Caudate nucleus (tissue), 63 donors: ENCODE measurements at places on chromosomes 4 and X.

DNA sequence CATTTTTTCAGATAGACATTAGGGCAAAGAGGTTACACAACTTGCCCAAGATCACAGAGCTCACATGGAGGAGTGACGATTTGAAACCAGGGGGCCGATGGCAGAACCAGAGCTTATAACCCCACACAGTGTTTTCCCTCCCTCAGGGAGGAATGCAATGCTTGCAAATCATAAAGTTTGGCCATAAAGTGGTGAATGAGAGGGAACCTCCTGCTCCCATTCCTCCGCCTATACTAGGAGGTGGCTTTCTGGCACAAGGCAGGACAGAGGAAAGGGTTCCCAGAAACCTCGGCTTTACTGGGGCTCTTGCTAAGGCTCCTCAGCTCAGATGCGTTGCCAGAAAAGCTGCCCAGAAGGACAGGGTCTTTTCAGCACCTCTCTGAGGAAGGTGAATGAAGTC, 19.3 kb downstream of the TMEM154 start:
- DNase-seq: no peak

DNA sequence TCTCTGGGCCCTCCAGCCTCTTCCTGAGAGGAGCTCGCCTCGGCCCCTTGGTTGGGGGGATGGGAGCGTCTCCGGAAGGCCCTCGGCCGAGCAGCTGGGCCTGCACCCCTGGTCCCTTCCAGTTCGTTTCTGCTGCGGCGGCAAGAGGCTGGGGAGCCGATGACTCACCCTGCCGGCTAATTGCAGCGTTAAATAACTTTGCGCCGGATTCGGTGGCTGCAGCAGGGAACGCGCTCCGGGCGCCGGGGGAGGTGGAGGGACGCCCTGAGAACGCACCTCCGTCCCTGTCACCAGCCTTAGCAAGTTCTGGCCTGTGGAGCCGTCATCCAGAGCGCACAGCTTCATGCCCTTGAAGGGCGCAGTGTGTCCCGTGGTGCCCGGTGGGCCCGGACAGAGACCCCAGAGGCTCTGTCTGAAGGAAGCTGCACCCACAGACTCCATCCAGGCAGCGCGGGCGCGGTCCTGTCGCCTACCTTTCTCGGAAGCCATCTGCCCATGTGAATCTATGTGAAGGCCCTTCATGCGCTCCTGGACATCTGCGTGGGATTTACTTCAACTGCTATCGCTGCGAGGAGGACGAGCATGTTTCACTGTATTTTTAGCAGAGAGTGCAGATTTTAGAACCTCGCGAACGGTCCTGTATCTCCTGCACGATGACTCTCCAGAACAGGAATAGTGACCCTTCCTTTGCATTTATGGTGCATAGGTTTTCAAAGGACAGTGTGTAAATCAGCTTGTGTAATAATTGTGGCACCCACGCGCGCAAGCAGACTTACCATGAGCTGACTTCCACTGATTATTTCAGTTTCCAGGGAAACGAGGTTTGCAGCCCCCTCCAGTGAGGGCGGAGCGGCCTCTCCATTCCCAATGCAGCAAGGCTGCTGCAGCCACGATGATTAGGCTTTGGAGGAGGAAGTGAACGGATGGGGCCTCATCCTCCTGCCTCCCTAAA, 1.7 kb upstream of the TMEM271 start:
- no peak for DNase-seq

GRCh38 chr4:108846568-108846967, 83.7 kb upstream of the ETNPPL start:
- no peak for DNase-seq

DNA sequence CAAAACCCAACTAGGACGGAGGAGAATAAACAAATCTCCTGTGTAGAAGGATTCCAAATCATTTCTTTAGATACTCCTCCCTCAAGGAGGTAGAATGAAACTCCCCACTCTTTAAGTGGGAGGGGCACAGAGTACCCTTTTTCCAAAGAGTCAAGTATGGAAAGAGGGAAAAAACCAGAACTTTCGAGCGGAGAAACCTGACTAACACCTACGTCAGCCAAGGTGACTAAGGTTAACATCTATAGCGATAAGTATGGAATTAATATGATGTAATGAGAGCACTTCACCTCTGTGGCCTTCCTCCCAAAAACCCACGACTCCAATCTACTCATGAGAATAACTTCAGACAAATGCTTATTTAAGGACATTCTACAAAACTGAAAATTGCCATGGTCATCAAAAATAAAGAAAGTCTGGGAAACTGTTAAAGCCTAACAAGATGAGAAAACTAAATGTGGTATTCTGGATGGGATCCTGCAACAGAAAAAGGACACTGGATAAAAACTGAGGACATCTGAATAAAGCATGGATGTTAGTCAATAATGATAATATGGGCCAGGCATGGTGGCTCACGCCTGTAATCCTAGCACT, 157.0 kb upstream of the MAP3K15 start:
- DNase-seq: no peak

DNA sequence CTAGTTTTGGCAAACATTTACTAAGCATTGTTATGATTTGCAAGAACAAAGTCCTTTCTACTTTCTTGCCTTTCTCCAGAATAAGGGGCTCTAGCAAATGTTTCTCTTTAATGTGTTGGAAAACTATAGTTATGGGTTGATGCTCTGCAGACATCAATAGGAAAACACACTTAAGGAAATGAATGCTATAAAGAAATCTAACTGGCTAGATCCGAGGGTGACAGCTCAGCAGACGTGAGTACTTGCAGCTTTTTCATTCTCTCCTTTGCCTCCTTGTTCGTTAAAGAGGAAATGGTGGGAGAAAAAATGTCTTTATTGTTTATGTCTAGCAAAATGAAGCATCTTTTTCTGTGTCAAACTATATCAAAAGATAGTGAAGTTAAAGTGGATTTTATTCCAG, 6.3 kb downstream of the GUCY1B1 start:
- DNase-seq: no peak
